AG20443 (cell line): ENCODE measurements at places on chromosomes 2 and 18.

GRCh38 chr18:73136134-73136533 is 268.3 kb upstream of the NETO1 start:
- no peak for DNase-seq

- no peak for DNase-seq
Observed at GRCh38 chr2:177394594-177394973, 2.0 kb downstream of the AGPS start.

DNA sequence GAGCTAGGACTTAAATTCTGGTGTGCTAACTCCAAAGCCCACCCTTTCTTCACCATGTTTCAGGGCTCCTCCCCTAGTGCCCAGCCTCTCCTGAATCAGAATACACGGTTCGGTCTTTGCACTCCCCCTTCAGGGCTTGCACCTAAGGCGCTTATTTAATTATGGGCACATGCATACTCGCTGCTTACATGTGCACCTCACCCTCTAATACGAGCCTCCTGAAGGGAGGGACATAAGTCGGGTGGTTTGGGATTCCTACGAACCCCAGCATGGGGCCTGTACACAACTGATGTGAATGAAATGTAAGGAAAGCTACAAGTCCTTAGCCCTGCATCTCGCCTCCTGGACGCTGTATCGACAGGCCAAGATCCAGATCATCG is 435 bp downstream of the IFT172 start:
- DNase-seq: peak; percentile 20

GRCh38 chr2:111702119-111702803 is 181.7 kb downstream of the ANAPC1 start:
- DNase-seq: peak; percentile 71

DNA sequence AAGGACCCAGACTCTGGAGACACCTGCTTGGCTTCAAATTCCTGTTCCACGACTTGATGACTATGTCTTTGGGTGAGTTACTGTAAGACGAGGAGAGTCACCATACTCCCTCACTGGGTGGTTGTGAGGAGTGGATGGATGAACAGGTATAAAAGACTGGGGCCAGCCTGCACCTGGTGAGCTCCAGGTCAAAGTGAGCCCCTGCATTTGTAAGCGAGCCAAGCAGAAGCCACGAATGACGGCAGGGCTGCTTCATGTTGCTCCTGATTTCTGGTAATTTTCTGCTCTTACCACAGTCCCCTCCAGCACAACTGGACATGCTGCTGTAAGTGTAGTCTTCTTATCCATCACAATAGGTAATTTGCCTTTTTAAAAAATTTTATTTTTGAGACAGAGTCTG is 86.6 kb downstream of the POLR1A start:
- DNase-seq: no peak

DNA sequence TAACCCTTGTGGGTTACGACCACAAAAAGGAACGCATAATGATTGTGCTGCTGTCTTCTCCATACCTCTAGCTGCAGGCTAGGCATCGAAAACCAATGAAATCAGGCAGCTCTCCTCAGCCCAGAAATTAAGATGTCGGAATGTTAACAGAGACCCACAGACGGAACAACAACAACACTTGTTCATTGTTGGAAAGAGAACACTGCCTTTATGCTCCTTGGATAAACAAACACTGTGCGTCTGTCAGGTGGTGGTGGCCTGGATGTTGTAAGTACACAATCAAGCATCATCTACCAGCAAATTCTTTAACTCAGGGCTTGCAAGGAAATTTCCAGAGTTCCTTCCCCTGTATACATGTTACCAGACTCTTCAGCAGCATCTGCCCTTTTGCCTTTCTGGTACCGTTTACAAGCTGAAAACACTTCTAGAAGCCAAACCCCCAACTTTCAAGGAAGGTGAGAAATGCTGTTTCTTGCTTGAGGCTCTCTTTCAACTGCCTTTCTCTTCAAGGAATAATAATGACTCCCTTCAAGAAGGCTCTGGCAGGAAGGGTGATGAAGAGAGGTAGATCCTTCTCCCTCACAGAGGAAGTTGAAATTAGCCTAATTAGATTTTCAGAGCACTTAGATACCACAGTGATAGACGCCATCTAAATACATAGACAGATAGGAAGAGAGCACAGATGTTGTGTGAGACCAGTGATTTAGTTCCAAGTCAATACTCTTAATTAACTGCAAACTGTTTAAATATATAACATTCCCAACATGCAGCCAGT is 332.7 kb downstream of the ZNF521 start:
- DNase-seq: no peak

DNA sequence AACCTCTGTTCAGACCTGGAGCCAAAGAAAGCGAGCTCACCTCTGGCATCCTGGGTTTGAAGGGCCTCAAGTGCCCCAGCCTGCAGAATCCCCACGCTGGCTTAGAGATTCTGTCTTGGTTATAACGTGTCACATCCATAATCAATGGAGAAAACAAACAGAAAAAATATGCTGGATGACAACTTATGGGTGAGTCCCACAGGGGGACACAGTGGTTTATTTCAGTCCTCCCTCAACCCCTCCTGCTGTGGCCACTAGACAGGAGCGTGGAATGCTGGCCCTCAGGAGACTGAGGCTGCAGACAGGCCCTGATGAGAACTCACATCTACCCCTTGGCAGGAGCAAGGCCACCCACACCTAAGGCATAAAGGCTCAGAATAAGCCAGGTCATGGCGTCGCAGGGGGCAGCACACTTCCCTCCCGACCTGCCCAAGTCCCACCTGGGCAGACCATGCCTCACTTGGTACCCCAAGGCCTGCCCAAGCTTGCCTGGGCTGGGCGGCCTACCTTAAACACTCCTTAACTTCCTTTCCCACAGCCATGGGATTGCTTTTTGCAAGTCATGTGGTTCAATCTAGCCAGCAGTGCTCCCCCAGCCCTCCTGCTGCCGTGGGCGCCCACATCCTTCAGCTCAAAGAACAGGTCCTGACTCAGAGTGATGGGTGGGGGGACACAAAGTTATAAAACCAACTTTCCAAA is 19.9 kb downstream of the COX7A2L start:
- DNase-seq: no peak

GRCh38 chr2:1488181-1488671 is 75.0 kb downstream of the TPO start:
- no peak for DNase-seq

GRCh38 chr2:20164061-20164733 is 60.7 kb downstream of the SDC1 start:
- DNase-seq: no peak

DNA sequence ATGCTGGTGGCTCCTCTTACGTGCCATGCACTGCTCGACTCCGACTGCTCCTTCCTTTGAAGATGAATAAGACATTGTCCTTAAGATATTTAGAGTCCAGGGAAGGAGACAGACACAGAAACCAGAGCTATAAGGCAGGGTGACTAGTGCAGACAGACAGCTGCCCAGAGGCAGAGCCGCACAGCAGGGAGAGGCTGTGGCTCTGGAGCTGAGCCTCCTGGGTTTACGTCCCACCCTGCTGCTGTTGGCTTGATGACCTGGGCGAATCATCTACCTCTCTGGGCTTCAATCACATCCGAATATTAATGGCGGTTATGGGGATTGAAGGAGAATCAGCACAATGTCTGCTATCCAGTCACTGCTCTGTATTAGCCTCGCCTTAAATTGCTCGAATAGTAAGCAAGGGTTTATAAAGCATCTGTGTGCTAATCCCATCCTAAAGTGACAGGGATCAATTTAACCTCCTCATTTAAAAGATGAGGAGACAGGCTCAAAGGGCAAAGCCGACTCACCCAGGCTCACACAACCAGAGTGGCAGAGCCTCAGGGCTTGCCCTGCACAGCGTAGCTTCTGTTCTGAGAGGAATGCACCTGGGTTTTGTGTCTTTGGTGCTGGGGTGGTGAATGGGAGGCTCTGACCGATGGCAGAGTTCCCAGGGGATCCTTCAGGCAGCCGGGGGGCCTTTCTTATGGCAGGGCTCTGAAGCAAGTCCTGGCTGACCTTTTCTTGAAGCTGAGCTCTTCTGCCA is 284.1 kb downstream of the MYCN start:
- DNase-seq: no peak

DNA sequence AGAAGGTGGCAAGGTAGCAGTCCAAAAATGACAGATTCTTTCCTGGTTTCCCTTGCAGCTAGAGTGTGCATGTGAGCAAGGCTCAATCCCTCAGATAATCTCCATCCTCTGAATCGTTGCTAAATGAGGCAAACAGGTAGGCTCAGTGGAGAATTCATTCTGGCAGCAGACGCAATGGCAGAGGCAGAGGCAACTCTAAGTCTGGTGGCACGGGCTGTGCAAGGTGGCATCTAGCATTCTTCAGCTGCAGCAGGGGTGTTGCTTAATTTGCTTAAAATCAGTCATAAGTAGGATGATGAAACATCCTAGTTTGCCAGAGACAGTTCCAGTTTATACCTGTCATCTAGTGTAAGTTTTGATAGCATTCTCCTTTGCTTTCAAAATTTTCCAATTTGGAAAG is 391.1 kb upstream of the MEX3C start:
- DNase-seq: no peak

- no peak for DNase-seq
Observed at GRCh38 chr2:203824603-203825002, 43.0 kb upstream of the CTLA4 start.

- peak; percentile 48 for DNase-seq
Observed at GRCh38 chr2:162840598-162841246, 2.2 kb upstream of the KCNH7 start.

GRCh38 chr2:4175343-4175742 is 472.0 kb downstream of the DCDC2C start:
- DNase-seq: no peak

GRCh38 chr2:208847651-208848050 is 441.1 kb downstream of the PTH2R start:
- no peak for DNase-seq

GRCh38 chr18:28147674-28148171 is 29.2 kb downstream of the CDH2 start:
- DNase-seq: no peak

DNA sequence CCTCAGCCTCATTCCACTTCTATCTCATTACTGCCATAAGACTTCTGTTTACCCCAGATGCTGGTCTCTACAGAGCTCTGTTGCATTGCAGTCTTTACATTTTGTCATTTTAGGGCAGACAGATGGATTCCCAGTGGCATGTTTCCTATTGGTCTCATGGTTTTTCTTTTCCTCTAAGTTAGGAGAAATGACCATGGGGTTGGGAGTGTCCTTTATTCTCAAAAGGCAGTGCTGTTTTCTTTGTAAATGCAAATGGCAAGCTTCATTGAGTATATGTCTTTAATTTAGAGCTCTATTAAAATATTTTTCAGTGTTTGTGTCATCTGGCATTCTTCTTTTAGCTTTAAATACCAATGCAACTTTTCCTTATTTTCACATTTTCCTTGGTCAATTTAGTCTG is 57.0 kb downstream of the MSTN start:
- no peak for DNase-seq

- DNase-seq: no peak
Observed at GRCh38 chr2:42324949-42325348, 36.1 kb downstream of the COX7A2L start.

GRCh38 chr2:72605836-72606442 is 219.9 kb downstream of the EXOC6B start:
- peak; percentile 37 for DNase-seq

DNA sequence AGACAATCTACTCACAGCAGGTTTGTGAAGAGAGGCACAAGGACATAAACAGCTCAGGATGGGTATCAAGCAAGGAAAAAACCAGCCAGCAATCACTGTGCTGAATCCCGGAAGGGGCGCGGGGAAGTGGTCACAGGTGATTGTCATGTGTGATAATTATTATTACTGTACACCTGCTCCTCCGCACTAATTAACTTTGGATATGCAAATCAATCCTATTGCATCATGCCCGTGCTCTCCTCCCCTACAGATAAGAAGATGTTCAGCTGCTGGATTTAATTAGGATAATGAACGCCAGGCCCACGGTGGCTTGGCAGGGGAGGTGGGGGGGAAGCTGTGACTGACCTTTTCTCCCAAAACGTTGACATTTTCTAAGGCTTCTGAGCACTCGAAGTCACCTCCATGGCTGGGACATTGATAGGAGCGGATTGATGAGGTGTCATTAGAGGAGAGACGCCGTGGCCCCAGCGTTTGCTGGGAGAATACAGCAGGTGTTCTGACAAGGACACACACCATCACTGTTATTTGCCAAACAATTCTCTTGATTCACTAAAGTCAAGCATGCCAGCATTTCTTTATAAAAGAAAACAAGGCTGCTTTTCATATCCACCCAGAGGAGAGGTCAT is 160.3 kb upstream of the VRK2 start:
- no peak for DNase-seq

GRCh38 chr2:110167326-110168000 is 37.4 kb downstream of the NPHP1 start:
- peak; percentile 17 for DNase-seq

- DNase-seq: no peak
Observed at GRCh38 chr18:44782617-44783016, 101.9 kb downstream of the SETBP1 start.

- DNase-seq: peak; percentile 66
Observed at GRCh38 chr2:215693193-215693998, 257.5 kb upstream of the FN1 start.

GRCh38 chr18:49699303-49699702 is 114.0 kb downstream of the ACAA2 start:
- DNase-seq: no peak

GRCh38 chr2:64244037-64244416 is 99.8 kb upstream of the PELI1 start:
- DNase-seq: no peak

DNA sequence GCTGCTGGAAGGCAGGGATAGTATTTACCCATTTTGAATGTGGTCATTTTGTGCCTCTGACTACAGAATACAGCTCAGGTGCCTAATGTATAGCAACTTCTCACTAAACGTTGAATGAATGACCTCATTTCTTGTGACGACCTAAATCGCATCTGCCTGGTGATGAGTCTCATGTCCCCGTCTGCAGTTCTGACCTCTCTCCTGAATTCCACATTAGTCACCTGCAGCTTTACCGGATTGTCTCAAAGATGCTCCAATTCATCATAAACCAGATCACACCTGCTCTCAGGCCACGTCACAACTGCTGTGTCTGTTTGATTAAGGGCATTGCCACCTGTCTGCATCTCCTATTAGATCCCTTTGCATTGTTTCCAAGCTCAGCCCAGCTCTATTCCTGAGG is 133.6 kb upstream of the MYT1L start:
- DNase-seq: no peak

DNA sequence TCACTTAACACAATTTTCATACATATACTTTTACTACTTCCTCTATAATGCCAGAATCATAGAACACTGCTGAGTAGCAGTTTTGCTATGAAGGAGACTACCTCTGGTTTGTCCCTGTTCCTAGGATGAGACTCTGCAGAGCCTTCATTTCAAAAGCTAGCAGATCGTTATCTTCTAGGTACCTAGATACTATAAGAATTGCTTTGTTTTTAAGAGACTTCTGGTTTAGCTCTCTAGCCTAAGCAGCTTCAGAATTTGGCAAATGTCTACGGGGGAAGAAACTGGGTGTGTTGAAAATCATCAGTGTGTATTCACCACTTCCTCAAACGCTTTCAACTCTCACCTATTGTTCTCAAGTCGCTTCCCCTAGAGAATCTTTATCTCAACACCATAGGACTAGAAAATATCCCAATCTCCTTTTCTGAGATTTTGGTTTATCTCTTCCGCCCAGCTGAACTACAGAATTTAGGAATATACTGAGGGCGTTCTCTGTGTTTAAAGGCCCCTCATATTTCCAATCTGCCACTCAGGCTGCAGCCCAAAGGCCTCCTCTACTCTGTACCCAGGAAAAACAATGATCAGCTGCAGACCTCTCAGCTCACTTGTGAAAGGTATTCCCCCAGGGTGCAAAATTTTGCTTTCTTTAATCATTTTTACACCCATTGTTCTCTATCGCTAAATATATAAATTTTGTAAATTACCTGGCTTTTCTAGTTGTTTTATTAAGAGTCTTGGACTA is 28.7 kb downstream of the SMAD2 start:
- no peak for DNase-seq

- no peak for DNase-seq
Observed at GRCh38 chr2:176421297-176422050, 152.2 kb downstream of the MTX2 start.
